Brain (organoid and tissue), 16 donors: ENCODE measurements at places on chromosomes 3 and 15.

DNA sequence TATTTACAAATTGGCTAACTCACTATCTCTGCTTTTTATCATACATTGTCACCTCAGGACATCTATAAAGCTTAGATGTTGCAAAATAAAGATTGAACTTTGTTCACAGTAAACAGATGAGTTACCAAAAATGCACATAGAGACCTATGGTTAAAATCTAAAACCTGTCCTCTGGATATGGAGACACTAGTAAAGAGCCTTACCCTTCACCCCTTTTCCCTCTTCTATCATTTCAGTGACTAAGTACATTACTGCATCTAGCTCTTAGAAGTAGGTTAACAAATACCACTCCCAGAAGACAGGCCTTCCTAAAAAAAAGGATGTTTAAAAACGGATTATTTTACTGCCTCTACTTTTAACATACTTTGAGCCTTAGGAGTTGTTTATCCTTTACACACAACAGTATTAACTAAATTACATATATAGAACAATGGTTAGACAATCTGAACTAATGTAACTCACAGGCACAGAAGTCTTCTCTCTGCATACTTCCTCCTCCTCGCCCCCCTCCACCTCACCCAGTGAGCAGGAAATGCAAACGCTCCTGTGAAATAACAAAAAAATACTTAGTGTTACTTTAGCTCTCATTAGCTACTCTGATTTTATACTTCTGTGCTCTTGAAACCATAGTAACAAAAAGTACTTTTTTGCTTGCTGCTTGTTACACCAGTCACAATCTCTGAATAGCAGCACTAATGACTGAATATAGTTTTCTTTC lies 23.3 kb downstream of the IREB2 start:
- no peak for DNase-seq

GRCh38 chr3:159941038-159942000 lies 47.3 kb upstream of the IL12A start:
- DNase-seq = no peak

- DNase-seq = no peak
Observed at GRCh38 chr3:12421132-12421531, 63.1 kb upstream of the TSEN2 start.

DNA sequence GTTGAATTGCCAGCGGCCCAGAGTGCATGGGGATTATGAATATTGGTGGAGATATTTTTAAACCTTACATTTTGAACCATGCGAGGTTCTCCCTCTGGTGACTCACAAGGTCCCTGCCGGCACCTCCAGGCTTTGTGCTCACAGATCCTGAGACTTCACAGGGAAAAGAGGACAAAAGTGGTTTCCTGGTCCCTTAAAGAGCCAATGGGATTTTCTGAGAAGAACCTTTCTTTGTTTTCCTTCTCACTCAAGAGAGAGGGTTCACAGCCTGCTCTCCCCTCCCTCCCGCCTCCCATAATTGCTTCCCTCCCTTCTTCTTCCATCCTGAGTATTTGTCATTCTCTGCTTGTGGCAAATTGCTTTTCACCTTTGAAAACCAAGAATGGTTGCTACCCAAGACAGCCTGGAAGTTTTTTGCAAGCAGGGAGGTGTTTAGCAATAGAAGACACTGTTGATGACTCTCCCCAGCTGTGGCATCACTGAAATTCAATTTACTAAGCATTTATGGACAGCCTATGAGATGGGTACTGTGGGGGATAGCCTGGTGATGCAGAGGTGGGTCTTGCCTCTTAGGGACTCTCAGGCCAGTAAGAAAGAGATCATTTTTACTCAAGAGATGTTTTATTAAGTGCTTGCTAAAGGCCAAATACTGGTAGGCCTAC lies 76.6 kb downstream of the CPN2 start:
- no peak for DNase-seq

DNA sequence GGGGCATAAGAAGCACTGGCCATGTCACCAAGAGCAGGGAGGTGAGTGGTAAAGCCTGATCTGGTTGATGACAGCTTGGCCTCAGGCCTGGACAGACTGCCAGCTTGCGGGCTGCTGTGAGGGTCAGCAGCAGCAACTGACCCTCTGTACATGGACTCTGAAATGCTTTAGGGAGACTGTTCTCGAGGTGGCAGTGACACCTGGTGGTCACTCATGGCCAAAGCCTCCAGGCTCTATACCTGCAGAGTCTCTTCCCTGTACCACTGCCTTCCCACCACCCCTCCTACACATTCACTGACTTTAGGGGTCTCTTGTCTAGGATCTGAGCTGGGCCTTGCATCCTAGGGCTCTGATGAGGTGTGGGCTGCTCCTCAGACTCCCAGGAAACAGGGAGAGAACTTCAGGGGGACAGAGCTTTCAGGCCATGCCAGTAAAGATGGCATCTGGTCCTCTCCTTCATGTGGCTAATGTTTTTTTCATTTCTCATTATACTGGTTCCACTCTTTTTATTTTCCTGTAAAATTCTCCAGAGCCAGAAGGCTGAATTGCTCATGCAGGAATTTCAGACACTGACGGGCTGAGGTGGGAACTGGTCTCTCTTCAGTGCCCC lies 17.2 kb upstream of the TIMP4 start:
- DNase-seq = peak; percentile 43

GRCh38 chr3:29889215-29889614 lies 608.3 kb downstream of the RBMS3 start:
- no peak for DNase-seq

DNA sequence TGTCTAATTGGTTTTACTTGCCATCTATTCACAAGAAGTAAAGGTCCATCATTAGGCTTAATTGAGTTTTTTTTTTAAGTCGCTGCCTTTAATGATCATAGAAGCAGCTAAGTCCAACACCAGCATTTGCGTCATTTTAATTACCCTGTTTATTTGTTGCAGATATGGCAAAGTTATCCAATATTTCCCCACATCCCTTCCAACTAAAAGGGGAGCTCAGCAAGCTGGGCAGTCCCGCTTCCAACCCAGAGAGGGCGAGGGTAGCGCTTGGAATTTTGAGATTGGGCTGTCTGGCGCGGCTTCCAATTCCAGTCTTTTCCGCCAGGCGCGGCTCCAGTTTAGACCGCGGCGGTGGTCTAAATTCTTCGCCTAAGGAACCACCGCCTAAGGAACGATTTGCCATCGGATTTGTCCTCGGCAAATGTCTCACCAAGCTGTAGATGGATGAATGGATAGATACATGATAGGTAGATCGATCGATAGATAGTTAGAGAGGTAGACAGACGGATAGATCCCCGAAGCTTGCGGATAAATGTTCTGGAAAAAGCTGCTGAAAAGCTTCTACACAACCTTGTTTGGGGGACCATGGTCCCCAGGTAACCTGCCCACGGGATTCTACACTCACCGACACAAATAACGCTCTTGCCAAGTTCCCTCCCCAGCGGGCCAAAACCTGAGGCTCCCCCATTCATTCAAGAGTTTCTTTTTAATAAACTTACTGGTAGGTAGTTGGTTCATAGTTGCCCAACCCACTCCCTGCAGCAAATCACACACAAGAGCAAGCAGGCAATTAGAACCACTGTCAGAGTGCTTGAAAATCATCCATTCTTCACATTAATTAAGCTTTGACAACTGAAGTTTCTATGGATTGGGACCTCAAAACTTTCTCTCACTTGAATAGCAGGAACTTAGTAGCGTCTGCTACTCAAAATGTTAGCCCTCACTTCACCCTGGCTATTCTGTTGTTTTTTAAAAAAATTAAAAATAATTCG lies 49.1 kb downstream of the ZIC4 start:
- DNase-seq = no peak

GRCh38 chr3:72606005-72606800 lies 242.0 kb downstream of the SHQ1 start:
- DNase-seq = no peak

DNA sequence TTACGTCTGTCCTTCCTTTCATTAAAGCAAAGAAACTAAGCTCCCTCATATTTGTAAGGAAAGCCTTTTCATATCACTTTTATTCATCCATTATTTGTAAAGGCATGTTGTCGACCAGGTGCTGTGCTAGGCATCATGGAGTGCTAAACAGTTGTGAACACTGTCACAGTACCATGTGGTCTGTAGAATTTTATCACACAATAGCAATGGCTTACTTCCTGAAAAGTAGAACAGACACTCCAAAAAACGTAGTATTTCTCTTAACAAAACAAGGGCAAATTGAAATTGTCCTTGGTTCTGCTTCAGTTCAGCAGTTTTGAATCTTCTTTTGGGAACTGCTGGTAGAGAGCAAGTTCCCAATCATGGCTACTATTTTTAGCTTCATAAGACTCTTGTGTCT lies 63.3 kb downstream of the RBMS3 start:
- no peak for DNase-seq

DNA sequence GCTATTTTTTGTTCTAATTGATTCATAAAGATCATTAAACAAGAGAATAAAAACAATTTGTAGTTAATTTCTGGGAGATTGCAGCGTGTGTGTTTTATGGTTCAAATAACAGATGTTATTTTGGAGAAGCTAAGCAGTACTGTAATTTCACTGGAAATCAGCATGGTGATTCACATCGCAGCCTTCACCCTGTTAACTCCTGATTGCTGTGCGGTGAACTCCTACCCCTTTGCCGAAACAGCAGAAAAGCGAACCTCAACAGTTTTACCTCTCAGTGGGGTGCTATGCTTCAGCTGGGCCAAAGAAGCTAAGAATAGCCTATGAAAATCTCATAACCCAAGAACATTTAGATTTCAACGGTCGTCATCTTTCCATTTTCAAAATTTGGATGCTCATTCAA lies 441.5 kb upstream of the RARB start:
- DNase-seq = no peak

DNA sequence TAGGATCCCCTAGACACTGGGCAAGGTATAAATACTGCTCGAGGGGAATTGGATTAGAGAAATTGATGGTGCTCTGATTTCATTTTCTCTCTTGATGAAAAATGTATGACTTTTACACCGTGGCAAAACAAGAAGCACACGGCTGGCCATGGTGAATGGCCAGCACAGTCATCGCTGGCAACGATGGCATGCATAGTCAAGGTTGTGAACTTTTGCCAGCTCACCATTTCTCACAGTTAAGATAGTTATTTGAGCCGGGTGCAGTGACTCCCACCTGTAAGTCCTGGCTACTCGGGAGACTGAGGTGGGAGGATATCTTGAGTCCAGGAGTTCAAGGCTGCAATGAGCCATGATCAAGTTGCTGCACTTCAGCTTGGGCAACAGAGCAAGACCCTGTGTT lies 95.4 kb downstream of the HMG20A start:
- no peak for DNase-seq

DNA sequence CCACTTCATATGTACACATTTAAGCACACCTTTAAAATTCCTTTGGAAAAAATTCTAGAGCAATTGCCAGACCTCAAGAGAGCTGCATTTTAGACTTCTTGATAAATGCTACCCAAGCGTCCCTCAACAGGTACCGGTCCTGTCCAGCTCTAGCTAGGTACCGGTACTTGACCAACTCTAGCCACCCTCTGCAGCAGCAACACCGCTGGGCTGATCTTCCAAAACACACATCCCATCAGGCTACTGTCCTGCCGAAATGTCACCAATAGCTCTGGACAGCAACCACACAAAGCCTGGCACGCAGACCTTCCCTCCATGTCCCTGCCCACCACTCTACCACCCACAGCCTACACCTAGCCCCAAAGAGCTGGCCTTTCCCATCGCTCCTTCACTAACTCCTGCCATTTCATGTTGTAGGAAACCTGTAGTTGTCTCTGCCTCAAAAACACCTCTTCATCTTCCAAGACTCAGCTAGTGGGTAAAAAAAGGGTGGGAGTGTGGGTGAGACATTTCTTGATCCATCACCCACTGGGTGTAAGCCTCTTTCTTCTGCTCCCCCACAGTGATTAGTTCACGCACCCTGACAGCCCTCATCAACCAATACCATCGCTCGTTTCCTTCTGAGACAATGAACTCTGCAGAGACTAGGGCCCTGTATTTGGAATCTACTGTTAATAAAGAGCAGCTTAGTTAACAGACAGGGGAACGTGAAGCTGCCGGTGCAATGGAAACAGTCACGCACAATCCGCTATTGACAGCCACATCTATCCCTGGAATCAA lies 6.8 kb downstream of the CHSY1 start:
- DNase-seq = no peak

DNA sequence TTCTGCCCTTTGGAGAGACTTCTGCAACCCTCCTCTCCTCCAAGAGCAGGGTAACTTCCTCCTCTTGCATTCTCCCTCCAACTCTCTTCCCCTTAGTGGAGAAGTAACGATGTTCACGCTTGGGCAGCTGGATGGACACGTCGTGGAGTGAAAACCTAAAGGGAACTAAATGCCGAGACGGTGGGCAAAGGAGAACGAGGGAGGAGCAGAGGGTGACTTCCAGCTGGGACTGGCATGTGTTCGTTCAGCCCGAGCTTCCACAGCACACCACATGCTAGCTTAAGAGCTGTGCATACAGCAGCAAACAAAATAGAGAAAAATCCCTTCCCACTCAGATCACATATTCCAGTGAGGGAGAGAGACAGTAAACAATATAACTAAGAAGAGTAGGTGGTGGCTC lies 179.8 kb downstream of the SLCO3A1 start:
- DNase-seq = no peak

DNA sequence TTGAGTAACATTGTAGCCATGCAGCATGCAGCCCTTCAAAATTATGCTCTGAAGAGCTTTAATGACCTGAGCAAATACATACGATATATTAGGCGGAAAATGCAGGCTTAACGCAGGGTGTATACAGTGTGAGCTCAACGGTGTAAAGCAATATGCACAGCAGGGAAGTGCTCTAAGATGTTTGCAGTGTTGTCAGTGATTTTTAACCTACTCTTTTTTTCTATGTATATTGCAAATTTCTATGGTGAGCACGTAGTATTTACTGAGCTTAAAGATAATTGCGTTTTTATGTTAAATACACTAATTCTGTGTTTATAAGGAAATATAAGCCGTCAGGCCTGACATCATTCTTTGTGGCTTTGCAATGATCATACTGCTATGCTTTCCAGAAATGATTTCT lies 42.1 kb downstream of the DGKG start:
- no peak for DNase-seq

DNA sequence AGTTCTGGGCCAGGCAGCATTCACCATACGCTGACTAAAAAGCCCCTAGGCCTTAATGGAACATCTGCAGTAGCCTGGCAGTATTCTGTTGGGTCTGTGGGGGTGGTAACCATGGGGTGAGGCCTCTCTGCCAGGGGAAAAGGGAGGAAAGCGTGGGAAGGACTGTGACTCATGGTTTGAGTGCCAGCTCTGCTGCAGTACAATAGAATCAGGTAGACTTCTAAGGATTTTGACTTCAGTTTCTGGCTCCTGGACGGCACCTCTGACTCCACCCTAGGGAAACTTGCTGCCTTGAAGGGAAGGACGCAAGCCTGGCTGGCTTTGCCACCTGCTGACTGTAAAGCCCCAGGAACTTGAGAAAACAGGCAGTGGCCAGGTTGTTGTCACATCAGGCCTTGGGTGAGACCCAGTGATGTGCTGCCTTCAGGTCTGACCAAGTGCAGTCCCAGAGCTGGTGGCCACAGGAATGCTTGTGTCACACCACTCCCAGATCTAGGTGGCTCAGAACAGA lies 148.6 kb downstream of the SUCNR1 start:
- DNase-seq = no peak

DNA sequence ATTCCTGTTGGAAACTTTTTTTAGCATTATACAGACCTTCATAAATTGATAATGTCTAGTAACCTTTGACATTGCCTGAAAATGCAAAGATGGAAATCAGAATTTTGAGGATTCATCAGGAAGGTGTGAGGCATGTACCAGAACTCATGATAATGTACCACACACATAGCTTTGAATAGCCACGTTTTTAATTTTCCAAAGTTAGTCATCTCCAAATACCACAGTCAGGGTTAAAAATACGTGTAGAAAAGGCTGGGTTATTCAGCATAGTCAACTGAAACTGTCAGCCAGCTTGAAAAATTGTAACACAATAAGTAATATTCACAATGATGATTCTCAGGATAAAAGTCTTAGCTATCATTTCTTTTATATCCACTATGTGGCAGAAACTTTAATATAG lies 102.0 kb upstream of the THRB start:
- DNase-seq = no peak
